Hindlimb muscle (tissue), 1 donor: ENCODE measurements at places on chromosomes 12 and 14.
A peak's percentile ranks its signal among the peaks of the same experiment; 100 is the strongest.

- peak; percentile 36 for DNase-seq
Measured at GRCh38 chr12:26204612-26205289, 9.4 kb downstream of the SSPN start.

DNA sequence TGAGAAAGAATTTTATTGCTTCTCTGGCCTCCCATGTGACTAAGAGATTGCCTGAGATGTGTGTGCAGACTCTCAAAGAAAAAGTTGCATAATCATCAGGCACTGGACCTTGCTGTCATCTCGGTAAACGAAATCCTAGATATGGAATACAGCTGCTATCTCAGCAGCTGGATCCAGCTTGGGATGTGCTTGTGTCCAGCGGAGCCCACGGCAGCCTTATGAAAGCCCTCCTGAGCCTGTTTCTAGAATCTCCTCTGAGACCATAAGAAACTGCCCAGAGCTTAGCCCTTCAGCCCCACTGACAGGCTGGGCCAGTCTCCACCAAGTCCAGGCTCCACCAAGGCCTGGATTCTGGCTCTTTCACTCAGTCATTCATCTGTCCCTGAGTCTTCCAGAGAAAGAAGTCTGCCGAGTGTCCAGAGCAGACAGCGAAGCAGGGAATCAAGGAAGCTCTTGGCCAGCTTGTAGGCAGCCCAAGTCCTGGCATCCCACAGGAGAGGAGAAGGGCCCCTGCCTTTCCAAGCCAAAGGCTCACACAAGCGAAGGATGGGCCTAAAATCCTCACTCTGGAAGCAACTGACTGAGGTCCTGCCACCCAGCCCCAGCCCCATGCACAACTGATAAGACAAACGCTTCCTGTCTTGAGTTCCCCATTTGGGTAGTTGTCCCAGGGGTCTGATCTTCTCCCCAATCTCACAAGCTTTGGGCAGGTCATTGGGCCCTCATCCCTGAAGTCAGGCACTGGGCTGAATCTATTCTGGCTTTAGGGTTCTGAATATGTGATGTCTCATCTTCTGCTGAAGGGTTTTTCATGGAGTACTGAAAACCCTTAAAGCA, 97.8 kb downstream of the SEC23A start:
- DNase-seq = no peak

DNA sequence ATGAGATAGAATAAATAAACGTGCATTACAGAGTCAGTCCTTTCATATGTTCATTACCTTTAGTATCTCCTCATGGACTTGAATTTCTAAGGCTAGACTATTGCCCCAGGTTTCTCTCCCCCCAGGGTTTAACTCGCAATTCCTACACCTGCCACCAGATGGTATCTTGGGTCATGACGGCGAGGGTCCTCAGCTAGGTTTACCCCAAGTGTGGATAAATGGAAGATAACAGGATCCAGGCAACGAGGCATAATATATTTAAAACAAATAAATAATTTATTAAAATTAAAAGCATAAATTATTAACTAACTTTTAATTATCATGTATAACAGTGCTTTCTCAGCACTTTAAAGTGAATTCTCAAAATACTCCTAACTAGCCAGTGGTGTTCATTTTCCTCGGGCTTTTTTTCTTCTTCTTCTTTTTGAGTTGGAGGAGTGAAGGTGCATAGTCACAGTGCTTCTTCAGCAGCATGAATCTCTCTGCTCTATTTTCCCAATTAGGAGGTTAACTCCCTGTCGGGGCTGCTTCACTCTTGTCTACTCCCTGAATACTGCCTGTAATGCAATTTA, 243.5 kb upstream of the CAND1 start:
- no peak for DNase-seq

DNA sequence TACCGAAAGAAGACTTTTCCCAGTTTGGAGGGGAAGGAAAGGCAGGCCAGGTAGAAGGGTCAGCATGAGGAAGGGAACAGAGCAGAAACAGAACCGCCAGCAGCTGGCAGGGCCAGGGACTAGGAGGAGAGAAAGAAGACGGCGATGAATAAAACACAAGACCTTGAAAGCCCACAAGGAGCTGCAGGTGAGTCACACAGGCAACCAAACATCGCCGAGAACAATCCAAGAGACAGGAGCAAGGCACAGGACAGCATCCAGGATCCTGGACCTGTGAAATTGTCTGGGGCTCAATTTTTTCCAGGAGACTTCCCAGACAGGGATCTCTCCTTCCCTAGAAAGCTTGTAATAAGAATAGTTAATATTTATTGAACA, 47.3 kb downstream of the NUAK1 start:
- no peak for DNase-seq

- no peak for DNase-seq
Measured at GRCh38 chr12:94172031-94172430, 23.7 kb downstream of the PLXNC1 start.

DNA sequence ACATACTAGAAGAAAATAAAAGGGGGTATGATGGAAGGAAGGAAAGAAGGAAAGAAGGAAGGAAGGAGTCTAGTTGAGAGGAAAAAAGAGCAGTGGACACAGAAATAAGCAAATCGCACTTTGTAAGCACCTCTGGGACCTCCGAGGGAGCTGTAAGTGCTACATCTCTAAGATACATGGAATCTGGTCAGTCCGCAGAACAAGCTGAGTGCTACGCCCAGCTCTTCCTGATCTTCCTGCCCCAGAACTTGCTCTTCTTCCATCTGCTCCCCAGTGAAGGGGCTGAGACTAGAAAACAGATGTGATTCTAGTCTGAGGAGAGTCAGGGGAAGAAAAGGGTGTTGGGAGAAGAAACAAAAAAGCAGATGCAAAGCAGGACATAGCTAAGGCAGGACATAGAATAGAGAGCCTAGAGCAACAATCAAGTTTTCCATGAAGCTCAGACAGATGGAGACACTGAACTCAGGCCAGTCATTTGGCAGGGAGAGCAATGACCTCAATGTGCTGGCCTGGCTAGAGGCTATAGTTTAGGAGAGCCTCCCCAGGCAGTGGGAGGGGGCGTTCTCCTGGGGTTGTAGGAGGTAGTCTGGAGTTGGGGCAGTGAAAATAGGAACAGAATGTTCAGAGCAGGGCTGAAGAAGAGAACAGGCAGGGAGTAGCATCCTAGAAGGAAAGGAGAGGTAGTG, 1.7 kb upstream of the MFAP5 start:
- peak; percentile 90 for DNase-seq

GRCh38 chr14:83467811-83468210, 1934.2 kb upstream of the SEL1L start:
- DNase-seq = no peak

DNA sequence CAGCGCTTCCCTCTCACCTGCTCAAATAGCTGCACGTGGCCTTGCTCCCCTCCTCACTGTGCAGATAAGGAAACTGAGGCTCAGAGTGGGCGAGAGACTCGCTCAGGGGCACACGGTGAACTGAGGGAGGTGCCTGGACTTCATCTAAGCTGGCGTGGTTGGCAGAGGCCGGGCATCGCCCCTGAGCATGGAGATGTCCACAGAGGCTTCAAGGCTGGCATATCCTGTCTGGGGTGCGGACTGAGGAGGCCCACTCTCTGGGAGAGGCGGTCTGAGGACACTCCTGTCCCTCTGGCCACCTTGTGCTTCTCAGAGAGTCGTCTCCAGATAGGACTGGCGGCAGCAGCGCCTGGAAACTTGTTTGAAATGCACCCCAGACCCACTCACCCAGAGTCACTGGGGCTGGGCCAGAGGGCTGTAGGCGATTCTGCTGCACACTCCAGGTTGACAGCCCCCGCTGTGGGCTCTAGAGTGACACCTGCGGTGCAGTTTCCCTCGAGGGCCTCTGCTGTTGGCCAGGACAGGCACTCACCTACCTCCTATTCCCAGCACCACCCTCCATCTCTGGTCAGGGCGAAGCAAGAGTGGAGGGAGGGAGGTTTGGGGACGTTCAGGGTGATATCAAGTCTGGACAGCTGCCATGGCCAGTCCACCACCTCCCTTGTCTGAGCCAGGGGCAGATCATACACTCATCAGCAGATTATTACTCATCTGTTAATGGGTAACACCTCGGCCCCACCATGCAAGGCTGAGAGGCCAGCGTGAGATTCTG, 11.2 kb upstream of the LBHD2 start:
- no peak for DNase-seq

- peak; percentile 46 for DNase-seq
Measured at GRCh38 chr12:54142114-54142475, 46.7 kb downstream of the SMUG1 start.

GRCh38 chr14:99751539-99752485, 41.4 kb upstream of the EML1 start:
- no peak for DNase-seq

GRCh38 chr14:94058128-94058673, 22.8 kb downstream of the DDX24 start:
- no peak for DNase-seq

- peak; percentile 99 for DNase-seq
Measured at GRCh38 chr12:31728917-31729640, at the start of gene AMN1. Gene AMN1 (minus strand): TSS chr12:31729021. CDS start chr12:31729008, 13 bp downstream.

- no peak for DNase-seq
Measured at GRCh38 chr12:53626702-53627169, 554 bp upstream of the ATF7 start.
